ENCODE measurements at places on chromosomes 4 and X.

- DNase-seq, result no peak
Observed at GRCh38 chr4:151418385-151418784, 9.4 kb downstream of the FHIP1A start.

DNA sequence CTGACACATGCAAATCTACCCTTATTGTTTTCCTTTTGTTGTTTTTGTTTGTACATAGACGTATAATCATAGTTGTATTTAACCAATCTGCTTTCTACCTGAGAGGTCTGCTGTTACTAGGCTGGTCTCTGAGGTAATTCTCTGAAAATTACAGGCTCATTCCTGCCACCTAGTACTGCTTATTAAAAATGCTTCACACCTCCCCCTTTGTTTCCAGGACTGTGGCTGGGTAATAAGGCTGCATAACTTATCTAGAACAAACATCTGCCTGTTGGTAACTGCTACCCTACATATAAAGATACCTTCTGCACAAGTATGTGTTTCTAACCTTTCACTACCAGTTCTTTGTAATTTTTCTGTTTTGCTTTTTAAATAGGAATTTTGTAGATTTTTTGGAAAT is 34.2 kb downstream of the COX7B2 start:
- DNase-seq, result no peak

DNA sequence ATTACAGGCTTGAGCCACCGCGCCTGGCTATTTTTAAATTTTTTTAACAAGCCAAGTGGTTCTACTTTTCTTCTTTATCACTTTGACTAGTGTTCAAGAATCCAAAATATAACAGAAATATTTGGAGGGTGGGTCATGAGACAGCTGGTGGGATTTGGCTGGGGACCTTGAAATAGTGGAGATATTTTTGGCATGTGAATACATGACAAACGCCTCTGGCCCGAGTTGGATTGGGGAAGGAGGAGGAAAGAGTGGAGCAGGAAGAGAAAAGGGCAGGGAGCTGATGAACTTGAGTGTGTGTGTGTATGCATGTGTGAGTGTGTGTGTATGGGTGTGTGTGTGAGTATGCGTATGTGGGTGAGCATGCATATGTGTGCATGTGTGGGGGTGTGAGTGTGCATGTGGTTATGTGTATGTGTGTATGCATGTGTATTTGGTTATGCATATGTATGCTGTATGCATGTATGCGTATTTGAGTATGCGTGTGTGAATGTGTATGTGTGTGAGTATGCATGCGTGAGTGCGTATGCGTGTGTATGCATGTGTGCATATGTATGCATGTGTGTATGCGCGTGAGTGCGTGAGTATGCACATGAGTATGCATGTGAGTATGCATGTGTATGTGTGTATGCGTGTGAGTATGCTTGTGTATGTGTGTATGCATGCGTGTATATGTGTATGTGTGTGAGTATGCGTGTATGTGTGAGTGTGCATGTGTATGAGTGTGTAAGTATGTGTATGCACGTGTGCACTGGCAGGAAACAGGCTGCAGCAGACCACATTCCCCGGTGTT is 49.6 kb downstream of the JADE1 start:
- no peak for DNase-seq

DNA sequence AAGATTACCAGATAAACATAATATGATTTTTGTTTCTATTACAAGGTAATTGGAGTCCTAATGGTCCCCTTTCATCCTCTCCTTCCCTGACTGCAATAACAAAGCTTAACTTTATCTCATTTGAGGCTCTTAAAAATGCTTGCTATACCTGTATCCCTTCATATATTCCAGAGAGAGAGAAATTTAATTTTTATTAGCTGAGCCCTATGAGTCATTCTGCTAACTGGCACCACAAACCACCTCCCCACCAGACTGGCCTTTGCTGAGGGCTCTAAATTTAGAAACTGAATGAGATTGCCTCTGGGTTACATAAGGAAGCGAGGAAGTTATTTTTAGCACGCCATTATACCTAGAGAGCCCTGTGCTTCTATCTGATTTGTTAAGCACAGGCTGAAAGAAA is 27.4 kb downstream of the CBLL2 start:
- no peak for DNase-seq

- no peak for DNase-seq
Observed at GRCh38 chrX:66717926-66718325, 79.0 kb upstream of the EDA2R start.

GRCh38 chrX:10714531-10714930 is 94.1 kb upstream of the MID1 start:
- no peak for DNase-seq

DNA sequence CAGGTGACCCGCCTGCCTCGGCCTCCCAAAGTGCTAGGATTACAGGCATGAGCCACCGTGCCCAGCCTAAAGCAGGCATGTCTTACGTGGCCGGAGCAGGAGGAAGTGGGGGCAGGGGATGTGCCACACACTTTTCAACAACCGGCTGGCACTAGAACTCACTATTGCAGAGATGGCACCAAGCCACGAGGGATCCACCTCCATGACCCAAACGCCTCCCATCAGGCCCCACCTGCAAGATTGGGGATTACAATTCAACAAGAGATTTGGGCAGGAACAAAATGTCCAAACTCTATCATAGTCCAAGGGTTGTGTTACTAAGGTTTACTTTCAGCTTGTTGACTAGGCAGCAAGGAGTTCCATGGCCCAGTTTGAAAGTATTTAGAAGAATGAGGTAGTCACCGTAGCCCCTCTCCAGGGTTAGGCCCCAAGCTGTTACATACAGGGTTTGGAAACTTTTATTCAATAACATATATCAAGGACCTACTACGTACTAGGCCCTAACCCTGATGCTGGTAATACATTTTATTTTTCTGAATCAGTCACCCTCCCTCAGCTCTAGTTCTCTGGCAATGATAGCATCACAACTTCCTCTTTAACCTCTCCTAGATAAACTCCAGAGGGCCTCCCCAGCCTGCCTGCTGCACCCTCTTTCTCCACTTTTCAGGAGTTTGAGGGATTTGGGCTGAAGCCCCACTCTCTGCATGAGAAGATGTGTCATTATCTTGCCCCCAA is 18.0 kb upstream of the TBC1D14 start:
- DNase-seq, result no peak

DNA sequence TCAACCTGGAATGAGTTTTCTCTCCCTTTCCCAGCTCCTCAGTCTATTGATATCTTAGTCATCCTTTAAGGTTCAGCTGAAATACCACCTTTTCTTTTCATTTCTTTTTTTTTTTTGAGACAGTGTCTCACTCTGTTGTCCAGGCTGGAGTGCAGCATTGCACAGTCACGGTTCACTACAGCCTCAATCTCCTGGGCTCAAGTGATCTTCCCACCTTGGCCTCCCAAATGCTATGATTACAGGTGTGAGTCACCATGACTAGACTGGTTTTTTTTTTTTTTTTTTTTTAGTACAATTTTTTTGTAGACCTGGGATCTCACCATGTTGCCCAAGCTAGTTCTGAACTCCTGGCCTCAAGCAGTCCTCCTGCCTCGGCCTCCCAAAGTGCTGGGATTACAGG is 28.9 kb downstream of the AFF1 start:
- DNase-seq, result no peak

DNA sequence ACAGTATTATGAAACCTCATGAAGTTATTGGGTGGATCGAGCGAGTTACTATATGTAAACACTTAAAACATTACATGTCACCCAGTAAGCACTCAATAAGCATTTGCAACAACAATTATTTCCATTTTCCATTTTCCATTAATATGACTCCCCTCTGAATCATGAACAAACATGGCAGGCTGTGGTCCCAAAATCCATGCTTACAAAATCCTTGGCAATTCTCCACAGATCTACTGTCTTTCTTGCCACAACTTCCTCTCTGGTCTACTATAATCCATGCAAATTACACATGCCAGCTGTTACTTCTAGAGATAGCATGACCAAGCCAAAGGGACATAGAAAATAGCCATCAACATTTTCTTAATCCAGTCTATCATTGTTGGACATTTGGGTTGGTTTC is 22.0 kb downstream of the ASB11 start:
- DNase-seq, result no peak

DNA sequence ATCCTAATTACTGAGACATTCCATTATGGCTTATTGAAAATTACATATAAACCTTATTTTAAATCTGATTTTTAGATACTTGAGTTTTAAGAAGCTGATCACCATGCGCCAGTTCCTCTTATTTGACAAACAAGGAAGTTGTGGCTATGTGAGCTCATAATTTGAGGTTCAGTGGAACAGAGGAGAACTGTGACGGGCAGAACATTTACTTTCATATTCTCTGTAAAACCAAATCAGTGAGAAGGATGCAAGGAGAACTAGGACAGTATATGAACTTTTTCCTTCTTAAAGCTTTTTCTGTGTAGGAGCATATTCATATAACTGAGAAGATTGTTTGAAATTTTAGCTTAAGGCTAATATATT is 25.3 kb downstream of the STIM2 start:
- peak; percentile 65 for DNase-seq

DNA sequence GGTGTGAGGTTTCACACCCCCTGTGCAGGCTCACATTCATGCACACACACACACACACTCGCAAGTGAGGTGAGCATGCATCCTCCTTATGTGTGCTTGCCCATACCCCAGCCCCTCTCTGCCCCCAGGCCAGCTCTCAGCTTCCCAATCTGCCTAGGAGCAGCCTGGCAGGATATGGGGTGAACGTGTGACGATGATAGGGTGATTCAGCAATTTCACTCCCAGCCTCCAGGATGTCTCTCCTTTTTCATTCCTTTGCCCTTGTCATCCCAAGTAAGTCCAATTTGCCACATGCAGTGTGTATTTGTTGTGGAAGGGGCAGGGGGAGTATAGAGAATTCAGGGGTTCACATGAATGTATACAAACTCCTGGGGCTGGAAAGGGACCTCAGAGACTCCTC is 7.2 kb downstream of the STARD8 start:
- DNase-seq, result no peak

DNA sequence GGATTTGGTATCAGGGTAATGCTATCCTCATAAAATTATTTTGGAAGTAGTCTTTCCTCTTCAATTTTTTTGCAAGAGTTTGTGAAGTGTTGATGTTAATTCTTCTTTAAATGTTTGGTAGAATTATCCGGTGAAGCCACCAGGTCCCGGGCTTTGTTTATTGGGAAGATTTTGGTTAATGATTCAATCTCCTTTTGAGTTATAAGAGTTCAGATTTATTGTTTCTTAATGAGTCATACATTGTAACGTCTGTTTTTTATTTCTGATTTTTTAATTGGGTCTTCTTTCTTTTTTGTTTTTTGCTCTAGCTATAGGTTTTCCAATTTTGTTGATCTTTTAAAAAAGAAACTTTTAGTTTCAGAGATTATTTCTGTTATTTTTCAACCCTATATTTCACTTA is 412.3 kb downstream of the PDGFC start:
- DNase-seq, result no peak

GRCh38 chr4:89609756-89610155 is 227.2 kb downstream of the SNCA start:
- DNase-seq, result no peak

- DNase-seq, result no peak
Observed at GRCh38 chr4:122718281-122718680, 14.2 kb upstream of the BBS12 start.

- DNase-seq, result no peak
Observed at GRCh38 chr4:121243485-121243884, 79.4 kb upstream of the TNIP3 start.

- no peak for DNase-seq
Observed at GRCh38 chrX:128862557-128862956, 660.7 kb downstream of the SMARCA1 start.

DNA sequence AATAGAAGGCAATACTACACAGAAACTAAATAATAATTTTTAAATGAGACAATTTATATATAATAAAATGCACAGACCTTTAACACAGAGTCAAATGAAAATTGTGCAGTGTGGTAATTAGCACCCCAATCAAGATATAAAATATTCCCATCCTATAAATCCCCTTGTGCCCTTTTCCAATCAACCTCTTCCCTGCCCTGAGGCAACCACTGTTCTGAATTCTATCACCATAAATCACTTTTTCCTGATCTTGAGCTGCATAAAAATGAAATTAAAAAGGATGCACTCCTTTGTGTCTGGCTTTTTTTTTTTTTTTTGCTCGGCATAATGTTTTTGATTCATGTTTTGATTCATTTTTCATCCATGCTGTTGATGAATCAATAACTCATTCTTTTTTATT is 107.0 kb downstream of the ATP8A1 start:
- no peak for DNase-seq

DNA sequence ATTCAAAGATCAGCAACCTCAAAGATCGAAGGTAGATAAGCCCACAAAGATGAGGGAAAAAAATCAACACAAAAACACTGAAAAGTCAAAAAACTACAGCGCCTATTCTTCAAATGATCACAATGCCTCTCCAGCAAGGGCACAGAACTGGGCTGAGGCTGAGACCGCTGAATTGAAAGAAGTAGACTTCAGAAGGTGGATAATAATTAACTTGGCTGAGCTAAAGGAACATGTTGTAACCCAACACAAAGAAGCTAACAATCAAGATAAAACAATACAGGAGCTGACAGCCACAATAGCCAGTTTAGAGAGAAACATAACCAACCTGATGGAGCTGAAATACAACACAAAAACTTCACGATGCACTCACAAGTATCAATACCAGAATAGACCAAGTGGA is 231.1 kb downstream of the STPG2 start:
- no peak for DNase-seq

DNA sequence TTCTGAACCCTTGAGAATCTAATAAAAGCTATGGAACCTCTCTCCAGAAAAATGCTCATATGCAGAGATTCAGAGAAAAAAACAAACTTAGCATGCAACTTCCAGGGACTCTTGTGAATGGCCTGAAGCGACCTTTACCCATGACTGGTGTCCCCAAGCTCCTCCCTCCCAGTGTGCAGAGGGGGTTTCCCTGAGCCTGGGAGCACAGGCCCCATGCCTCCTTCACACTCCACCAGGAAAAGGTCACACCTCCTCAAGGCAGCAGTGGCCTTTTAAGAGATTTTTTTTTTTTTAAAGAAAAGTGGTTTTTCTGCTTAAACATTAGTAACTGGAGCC is 13.3 kb upstream of the UBA6 start:
- DNase-seq, result no peak

DNA sequence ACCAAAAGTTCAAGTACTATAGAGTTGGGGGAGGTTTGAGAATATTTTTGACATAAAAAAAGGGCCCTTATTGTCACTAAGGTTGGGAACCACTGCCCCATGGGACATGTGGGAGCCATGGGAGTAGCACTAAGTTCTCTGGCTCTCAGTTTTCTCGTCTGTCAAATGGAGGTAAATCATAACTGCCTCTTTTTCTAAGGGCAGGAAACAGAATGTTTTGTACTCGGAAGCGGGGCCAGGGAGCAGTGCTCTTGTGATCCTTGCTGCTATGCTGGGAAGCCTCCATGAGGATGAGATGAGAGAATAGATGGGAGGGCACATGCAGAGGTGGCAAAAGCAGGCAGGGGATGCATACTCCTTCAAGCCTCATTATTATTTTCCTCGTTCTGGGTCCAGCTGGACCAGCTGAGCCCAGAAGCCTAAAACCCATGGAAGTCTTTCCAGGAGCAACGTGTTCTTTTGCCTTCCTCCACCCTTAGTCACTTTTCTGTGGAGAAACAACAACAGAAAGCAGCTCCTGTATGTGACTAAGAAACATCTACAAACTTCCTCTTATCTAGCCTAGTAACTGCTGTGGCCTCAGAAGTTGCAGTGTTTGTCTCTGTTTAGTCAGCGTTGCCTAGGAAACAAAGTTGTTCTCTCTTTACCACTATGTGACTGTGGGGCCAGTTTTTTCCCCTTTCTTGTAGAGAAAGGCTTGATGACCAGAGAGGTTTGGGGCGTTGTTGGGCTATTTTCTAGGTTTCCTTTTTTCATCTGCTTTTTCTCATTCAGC is 64.8 kb downstream of the TSC22D3 start:
- DNase-seq, result peak; percentile 74

- no peak for DNase-seq
Observed at GRCh38 chr4:188196134-188196735, 57.0 kb downstream of the TRIML1 start.

All from GM13977 (cell line).